ENCODE measurements at places on chromosomes 4 and X. TPM values are rescaled to one million over a fixed set of nuclear protein-coding genes. Genes with fewer than 3 reads are reported as not detected.

DNA sequence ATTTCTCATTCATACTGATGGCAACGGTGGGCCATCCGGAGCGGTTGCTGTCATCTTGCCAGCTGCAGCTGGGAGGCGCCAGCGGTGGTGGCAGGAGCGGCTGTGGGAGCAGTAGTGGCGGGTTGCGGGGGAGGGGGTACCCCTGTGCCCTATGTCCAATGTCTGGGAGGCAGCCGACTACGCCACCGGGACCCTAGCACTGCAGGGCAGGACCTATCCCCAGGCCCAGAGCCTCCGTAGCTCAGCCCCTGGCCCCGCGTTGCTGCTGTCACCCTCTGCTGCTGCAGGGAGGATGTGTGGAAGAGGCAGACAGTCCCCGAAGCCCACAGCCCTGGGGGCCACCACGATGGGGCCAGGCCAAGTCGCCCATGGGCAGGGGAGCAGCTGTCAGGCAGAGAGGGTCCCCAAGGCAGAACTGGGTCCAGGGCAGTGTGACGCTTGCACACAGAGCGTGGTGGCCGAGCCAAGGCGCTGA is 10.0 kb upstream of the SPP1 start:
- no peak for DNase-seq

- DNase-seq = no peak
These were observed 30.6 kb upstream of the GC start for GRCh38 chr4:71814433-71814832.

- no peak for DNase-seq
These were observed 699.3 kb upstream of the ADGRL3 start for GRCh38 chr4:60500810-60501209.

DNA sequence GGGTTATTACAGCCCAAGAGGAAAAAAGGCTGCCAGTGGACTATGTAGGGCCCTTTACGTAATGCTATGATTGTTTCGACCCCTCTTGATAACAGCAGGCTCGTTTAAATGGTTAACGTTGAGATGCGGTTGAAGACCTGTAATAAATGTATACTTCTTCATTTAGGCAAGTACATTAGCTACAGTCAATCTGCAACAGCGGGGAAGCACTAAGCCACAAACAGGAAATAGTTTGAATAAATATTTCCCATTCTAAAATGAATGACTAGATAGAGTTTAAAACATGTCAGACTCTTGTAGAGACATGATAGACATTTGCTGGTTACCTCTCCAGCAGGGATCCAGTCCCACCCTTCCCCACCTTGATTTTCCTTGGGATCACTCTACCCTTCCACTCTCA is 38.1 kb upstream of the STIM2 start:
- no peak for DNase-seq

The IRAK1 gene
- 10.9 TPM for total RNA-seq

The ANKRD37 gene
- 14.2 TPM for total RNA-seq

The SLC34A2 gene
- total RNA-seq = 0.54 TPM

GRCh38 chrX:155951237-155951789 is 46.2 kb upstream of the IL9R start:
- no peak for DNase-seq

The HTN3 gene
- not detected for total RNA-seq

Data from cerebellum (tissue), 4 donors.